ENCODE measurements at places on chromosomes 4 and X.

DNA sequence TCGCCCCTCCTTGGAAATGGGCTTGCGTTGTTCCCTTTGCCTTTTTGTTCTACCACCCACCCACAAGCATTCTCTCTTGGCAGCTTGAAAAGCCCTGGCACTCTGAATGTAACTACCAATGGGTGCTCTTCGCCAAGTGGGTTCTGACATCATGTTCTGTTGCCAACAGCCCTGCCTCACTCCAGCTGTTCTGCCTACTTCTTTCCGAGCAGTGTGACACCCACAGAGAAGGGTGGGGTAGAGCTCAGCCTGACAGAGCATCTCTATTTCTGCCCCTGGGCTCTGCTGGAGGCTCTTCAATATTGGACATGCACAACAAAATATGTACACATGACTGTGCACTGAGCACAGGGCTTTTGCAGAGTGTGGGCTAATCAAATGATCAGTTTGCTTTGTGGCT is 15.6 kb upstream of the EXOSC9 start:
- no peak for DNase-seq

- DNase-seq = peak; percentile 25
These were observed 169.0 kb downstream of the ZNF330 start for GRCh38 chr4:141389649-141390048.

- DNase-seq = no peak
These were observed 138.0 kb upstream of the BOD1L1 start for GRCh38 chr4:13765539-13765938.

DNA sequence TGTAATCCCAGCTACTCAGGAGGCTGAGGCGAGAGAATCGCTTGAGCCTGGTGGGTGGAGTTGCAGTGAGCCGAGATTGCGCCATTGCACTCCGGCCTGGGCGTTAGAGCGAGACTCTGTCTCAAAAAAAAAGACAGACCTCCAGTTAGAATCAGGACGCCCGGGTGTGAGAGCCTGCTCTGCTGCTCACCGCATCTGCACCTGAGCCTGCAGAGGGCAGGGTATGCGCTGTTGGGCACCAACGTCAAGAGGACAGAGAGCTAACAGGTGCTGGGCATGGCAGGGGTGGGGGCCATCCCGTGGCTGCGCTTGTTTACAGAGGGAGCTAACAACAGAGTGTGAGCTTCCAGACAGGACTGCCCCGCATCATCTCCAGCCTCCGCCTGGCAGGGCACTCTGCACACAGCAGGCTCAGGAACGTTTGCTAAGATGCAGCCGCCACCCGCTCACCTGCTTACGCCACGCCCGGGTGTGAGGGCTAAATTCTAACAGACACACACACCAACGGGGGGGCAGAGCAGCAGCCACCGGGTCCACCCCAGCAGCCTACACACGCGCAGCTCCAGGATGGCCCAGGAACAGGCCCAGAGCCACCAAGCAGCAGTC is 50.0 kb upstream of the CPLX1 start:
- no peak for DNase-seq

GRCh38 chr4:77994194-77994721 is 62.9 kb upstream of the FRAS1 start:
- peak; percentile 59 for DNase-seq

DNA sequence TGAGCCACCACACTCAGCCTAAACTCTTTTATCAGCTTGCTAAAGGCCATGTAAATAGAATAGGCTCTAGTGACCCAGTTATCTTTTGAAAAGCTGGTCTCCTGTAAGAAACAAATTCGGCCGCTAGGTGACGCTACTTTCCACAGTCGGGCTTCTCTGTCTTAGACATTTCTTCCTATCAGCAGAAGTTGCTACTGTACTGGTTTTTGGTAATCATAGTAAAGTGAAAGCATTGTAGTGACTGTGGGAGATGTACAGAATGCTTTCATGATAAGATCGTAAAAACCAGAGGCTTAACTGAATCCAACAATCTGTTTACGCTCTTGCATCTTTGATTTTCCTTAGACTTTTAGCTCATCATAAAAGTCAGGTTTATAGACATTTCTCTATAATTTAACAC is 82.6 kb downstream of the GK start:
- DNase-seq = peak; percentile 44

- DNase-seq = no peak
These were observed 119.1 kb downstream of the TSPAN5 start for GRCh38 chr4:98539299-98539698.

- no peak for DNase-seq
These were observed 74.7 kb downstream of the PPARGC1A start for GRCh38 chr4:23814996-23815660.

- DNase-seq = no peak
These were observed 57.3 kb upstream of the FAM9B start for GRCh38 chrX:9091258-9091657.

DNA sequence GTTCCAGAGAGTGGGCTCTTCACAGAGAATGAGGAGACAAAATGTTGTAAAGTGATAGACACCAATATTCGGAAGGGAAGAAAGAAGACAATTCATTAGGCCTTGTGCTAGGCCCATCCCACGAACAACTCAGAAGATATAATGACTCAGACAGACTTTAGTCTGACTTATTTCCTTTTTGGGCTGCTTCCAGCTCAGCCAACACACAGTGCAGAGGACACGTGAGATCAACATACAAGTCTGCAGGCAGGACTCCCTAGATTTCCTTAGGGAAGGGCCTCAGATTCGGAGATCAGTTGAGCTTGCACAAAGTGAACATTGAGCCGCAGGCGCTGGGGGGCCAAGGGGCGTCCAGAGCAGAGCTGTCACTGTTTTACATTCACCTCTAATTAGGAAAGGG is 290.7 kb upstream of the TENM3 start:
- DNase-seq = no peak

DNA sequence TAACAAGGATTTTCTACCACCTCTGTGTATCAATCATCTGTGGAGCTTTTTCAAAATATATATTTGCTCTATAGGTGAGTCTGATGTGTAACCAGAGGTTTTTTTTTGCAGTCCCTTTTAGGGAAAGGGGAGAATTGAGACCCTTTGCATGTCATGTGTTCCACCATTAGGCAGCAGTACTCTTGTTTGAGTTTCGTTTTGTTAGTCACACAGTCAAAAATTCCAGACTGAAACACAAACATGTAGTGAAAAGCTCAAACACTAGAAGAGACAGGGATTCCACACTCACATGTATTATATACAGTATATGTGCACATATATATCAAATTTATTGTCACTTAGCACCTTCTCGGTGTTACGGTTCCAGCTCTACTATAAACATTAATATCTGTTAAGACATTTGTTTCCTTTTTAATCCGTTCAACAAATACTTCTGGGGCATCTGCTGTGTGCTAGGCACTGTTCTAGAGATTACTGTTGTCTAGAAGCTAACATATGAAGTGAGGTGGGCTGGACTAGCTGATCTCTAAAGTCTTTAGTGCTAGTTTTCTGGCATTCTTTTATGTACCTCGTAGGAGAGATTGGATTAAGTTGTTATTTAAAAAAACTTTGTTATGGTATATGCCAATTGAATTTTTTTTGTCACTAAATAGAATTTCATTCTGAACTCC is 5.5 kb downstream of the USP9X start:
- DNase-seq = no peak

- DNase-seq = peak; percentile 16
These were observed 7.0 kb downstream of the TNIP3 start for GRCh38 chr4:121156822-121157769.

GRCh38 chr4:56821381-56822243 is at the start of gene SPINK2:
SPINK2 (minus strand) TSS chr4:56821701; CDS start chr4:56821662, 39 bp downstream.
- DNase-seq = peak; percentile 85

DNA sequence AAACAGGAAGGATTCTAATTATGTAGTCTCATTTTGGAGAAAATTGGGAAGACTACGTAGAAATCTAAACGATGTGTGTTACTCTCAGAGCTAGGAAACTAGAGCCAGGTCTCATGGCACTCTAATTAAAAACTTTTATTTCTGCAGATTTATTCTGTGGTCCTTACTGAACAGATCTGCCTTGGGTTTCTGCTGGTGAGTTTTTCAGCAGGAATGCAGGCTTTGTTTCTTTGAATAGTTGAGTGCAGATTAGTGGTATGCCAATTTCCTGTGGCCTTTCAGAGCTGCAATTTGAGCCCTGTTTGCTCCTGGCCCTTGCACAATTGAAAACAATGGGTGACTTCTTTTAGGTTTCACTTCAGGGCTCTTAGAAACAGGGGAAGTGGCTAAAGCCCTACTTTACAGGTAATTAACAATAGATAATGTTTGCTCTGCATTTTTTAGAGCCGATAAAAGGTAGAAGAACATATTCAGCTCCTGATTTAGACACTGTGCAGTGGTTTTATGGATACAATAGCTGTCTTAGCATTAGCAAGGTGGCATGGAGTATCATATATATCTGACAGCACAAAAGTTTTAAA is 21.8 kb downstream of the SPRY1 start:
- DNase-seq = no peak

- DNase-seq = no peak
These were observed 15.0 kb downstream of the RADX start for GRCh38 chrX:106626789-106627188.

GRCh38 chr4:143355540-143356217 is 19.0 kb downstream of the GAB1 start:
- DNase-seq = no peak

- no peak for DNase-seq
These were observed 61.3 kb downstream of the HCCS start for GRCh38 chrX:11172415-11172814.

DNA sequence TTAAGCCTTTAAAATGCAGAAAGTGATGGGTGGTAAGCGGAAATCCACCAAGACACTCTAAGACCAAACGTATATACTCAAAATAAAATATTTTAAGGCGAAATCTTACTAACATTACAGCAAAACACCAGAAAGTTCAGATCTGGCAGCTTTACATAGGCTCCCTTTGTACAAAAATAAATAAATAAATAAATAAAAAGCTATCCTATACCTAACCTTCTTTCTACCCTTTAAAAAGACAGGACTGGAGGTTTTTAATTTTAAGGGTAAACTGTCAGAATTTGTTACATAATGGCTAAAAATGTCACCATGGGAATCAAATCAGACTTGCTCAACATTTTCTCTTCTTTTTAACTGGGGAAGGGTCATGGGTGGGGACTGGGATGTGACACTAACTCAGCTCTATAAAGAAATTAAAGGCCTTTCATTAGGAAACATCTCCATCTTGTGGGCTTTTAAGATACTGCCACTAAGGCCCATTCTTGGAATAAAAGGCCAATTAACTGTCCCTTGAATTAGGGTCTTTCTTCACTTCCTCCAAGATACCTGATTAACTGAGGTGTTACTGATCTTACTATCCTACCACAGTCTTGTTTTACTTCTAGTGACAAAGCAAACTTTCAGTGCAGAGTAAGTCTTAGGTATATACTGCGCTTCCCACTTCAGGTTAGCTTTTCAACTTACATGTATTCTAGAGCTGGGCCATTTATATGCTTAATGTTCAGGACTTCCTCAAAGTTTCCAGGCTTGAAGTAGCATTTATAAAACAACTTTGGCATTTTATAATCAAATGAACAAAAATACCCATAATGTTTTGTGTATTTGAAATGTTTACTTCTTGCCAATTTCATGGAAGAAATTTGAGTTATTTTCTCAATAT is 13.3 kb downstream of the HNRNPD start:
- DNase-seq = peak; percentile 46

DNA sequence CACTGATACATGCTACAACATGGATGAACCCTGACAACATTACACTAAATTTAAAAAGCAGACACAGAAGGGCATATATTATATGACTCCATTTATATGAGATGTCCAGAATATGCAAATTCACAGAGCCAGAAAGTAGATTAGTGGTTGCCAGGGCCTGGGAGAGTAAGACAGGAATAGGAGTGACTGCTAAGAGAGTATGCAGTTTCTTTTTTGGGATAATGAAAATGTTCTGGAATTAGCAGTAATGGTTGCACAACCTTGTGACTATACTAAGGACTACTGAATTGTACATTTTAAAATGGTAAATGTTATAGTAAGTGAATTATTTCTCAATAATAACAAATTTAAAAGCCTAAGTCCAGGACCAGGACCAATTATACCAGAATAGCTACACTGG is 29.5 kb upstream of the NUP54 start:
- no peak for DNase-seq

GRCh38 chr4:10106421-10107039 is 10.1 kb downstream of the WDR1 start:
- no peak for DNase-seq

GRCh38 chrX:17713288-17713687 is 24.0 kb upstream of the SCML1 start:
- no peak for DNase-seq

DNA sequence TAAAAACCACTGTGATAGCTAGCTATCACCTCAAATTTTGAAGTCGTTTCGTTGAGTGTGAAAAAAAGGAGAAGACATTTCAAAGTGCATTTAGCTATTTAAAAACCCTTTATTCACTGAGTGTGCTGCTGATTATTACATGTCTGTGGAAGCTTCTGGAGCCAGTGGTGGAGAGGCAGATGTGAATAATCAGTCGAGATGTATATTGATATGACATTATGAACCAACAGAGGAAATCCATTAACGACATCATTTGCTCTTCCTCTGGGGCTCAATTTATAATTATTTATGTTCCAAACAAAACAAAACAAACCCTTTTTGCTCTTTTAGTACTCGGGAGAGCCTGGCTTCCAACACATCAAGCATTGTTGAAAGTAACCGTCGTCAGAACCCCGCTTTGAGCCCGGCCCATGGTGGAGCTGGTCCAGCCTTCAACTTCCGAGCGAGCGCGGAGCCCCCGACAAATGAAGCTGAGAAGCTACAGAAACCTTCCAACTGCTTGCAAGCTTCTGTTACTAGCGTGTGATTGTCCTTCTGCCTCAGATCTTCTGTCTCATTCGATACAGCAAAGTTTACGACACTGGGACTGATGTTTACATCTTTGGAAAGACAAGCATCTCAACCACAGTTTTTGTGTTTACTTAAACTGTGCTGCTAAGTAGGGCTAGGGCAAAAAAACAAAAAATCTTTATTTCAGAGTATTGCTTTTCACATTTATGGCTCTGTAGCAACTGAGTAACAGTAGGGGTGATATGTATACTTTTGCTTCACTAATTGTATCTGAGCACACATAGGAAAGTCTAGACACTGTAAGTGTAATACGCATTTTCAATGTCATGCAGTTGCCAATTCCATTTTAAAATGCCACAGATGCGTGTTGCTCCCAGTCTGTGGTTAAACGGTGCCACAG is 111.9 kb downstream of the STOX2 start:
- DNase-seq = no peak

DNA sequence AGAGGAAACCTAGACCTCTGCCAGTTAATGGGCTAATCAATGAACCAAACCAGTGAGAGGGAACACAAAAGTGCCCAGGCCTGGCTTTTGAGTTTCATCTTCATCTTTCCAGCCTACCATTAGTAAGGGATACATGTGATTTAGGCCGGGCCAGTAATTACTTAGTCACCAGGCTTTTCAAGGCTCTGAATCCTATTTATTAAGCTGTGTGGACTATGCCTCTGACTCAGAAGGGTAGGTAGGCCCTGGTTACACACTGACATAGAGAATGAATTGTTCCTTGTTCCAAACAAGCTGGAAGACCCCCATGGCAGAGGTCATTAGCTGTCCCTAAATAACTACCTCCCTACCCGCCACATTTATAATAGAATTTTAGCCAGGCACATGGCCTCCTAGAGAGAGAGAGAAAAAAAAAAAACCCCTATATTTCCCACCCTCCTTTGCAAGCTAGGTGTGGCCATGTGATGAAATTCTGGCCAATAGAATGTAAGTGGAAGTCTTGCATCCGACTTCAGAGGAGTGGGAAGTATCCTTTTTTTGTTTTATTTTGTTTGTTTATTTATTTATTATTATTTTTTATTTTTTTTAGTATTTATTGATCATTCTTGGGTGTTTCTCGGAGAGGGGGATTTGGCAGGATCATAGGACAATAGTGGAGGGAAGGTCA is 112.3 kb upstream of the BCOR start:
- no peak for DNase-seq

Data from D341Med (cell line).